ENCODE measurements at places on chromosomes 2 and 18.
A peak's percentile ranks its signal among the peaks of the same experiment; 100 is the strongest.

DNA sequence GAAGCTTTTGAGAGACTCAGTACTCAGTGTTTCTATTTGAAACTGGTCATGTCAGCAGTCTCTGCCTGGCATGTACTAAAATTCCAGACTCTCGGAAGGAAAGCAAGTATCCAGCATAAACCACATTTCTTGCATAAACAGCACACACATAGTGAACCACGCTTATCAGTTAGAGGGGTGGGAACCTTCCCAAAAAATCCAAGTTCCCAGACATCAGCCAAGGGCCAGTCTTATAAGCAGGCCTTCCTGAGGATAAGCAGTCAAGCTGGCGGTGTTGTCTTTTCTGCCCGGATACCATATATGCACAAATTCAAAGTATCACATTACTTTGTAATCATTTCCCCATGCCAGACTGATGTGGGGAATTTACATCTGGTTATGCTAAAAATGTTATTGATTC lies 73.6 kb downstream of the ST6GAL2 start:
- DNase-seq = peak; percentile 22

DNA sequence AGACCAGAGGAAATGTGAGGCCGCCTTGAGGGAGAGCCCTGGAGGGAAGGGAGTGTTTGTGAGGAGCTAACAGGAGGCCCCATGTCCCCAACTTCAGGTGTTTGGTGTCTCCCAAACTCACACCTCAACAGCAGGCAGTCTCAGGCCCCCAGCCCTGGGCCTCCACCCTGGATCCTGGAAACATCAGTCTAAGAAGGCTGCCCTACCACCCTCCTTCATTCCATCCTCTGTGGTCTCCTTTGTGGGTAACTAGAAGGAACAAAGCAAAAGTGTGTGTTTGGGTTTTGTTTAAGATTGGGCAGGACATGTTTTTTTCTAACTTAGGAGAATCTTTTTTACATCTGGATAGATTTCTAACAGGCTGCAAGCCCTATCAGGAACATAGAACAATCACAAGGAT lies 404.3 kb downstream of the BCL11A start:
- peak; percentile 29 for DNase-seq

DNA sequence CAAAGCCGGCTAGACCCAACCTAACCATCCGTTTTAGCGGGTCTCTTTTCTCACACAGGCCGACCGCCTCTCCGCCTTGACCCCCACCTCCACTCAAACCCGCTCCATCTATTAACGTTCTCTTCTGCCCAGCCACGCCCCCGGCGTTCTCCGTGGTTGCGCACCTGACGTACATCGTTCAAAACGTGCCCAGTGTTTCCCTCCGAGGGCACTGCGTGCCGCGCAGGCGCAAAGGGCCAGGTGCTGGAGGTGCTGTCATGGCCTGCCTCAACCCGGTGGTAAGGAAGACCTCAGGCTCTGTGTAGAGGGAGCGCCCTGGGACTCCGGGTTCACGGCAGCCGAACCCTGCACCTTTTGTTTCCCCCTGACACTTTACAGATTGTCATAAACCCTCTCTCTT lies at the start of gene GTF2A1L:
Gene GTF2A1L (plus strand): TSS at position 239 of the 400 bp plus-strand sequence. CDS start 19 bp downstream, at position 258.
- DNase-seq = no peak

DNA sequence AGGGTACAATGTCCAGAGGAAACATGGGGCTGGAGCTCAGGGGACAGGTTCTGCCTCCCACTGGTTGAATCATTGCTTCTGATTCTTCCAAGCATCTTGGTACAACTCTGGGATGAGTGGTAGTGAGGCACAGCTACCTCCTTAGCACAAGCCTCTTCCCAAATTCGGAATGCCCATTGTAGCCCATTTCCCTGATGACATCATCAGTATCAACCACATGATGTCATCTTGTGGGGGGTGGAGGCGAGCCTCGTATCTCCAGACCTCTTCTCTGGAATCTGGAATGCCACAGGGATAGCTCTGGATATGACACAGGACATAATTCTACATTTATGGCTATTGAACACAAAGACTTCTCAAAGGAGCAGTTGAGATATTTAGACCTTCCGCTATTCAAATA lies 715.2 kb downstream of the RNF144A start:
- DNase-seq = no peak

GRCh38 chr18:23844991-23845680 lies 155.9 kb downstream of the LAMA3 start:
- no peak for DNase-seq

GRCh38 chr2:176385838-176386237 lies 116.6 kb downstream of the MTX2 start:
- DNase-seq = no peak

DNA sequence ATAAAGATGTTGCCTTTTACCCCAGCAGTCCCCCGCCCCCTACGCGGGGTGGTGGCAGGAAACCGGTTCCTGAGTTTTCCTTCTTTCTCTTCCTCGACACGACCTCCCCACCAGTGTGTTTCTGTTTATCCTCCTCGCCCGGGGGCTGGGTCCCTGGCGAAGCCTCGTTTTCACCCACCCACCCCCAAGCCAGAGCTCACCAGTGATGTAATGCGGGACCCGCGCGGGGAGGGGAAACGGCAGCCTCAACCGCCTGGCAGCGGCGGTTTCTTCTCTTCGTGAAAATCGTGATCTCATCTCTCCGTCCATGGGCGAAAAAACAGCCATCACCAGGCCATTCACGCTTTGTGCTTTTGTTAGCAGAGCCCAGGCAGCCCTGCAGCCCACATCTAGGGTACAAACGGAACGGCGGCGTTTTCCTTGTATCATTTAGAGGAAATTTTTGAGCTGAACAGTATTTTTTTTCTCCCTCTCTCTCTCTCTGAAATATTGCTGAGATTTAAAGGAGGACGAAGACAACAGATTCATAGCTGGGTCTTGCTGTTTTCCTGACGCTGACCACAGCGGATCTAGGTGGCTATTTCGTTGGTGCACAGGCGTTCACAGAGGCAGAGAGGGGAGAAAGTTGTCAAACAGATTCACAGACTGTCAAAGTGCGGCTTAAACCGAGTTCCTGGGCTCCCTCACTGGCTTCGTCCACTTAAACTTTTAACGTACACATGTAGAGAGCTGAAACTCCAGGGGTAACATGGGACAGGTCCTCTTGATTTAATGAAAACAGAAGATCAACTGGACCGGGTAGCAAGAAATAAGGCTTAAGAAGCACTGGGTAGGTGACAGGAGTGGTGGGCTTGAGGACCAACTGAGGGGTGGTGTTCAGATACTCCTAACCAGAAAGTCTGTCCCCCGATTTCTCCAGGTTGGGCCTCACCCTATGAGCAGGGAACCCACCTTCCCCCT lies 21.9 kb upstream of the PAX3 start:
- peak; percentile 63 for DNase-seq

DNA sequence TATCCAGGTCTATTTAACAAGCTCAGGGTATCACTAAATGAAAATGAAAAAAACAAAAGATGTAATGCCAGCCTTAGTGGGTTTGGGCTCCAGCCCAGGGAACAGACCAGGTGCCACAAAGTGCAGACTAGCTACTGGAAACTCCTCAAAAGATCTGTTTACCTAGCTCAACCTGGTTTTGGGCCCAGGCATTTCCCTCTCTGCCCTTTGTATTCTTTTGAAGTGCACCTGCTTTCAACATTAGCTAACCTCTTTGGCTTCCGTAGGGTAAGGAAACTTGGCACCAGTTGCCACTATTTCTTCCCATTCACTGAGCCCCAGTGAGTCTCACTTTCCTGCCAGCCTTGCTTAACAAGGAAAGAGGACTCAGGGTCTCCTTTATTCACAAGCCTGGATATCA lies 123.6 kb upstream of the CDCA7 start:
- no peak for DNase-seq

GRCh38 chr2:191441496-191442214 lies 196.5 kb downstream of the MYO1B start:
- DNase-seq = no peak

DNA sequence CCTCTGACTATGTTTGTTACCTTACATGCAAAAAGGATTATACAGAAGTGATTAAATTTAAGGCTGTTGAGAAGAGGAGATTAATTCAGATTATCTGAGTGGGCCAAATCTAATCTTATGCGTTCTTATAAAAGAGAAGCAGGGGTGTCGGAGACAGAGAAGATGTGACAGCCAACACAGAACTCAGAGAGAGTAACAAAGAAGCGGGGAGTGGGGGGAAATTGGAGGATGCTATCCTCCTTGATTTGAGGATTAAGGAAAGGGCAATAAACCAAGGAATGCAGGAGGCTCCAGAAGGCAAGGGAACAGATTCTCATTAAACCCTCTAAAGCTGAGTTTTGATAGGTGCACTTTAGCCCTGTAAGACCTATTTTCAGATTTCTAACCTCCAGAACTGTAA lies 291.3 kb upstream of the REG3G start:
- DNase-seq = no peak

GRCh38 chr2:75289771-75290170 lies 90.5 kb upstream of the TACR1 start:
- DNase-seq = no peak

DNA sequence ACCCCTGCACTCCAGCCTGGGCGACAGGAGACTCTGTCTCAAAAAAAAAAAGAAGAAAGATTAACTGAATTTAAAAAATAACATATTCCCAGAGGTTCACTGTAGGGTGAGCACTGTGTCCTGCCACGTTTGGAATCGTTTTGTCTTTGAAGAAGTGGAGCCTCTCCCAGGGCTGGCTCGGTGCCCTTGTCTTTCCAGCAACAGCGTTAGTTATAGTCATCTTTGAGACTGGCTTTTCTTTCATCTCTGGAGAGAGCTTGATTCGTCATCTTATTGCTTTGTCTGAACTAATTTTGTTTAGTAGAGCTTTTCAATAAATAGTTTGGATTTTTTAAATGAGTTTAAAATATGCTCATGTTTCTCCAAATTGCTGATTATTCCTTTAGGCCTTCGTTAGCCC lies 50.5 kb downstream of the IMPA2 start:
- DNase-seq = no peak

GRCh38 chr2:218043701-218044109 lies 25.3 kb upstream of the RUFY4 start:
- no peak for DNase-seq

GRCh38 chr2:176514805-176515500 lies 245.7 kb downstream of the MTX2 start:
- DNase-seq = no peak

GRCh38 chr18:9890957-9891356 lies 5.2 kb downstream of the TXNDC2 start:
- DNase-seq = no peak

- no peak for DNase-seq
These were observed 44.3 kb downstream of the EPHA4 start for GRCh38 chr2:221527776-221528309.

- no peak for DNase-seq
These were observed 197.5 kb downstream of the CDH20 start for GRCh38 chr18:61530681-61531080.

GRCh38 chr2:38632980-38633379 lies 30.3 kb upstream of the HNRNPLL start:
- DNase-seq = no peak

DNA sequence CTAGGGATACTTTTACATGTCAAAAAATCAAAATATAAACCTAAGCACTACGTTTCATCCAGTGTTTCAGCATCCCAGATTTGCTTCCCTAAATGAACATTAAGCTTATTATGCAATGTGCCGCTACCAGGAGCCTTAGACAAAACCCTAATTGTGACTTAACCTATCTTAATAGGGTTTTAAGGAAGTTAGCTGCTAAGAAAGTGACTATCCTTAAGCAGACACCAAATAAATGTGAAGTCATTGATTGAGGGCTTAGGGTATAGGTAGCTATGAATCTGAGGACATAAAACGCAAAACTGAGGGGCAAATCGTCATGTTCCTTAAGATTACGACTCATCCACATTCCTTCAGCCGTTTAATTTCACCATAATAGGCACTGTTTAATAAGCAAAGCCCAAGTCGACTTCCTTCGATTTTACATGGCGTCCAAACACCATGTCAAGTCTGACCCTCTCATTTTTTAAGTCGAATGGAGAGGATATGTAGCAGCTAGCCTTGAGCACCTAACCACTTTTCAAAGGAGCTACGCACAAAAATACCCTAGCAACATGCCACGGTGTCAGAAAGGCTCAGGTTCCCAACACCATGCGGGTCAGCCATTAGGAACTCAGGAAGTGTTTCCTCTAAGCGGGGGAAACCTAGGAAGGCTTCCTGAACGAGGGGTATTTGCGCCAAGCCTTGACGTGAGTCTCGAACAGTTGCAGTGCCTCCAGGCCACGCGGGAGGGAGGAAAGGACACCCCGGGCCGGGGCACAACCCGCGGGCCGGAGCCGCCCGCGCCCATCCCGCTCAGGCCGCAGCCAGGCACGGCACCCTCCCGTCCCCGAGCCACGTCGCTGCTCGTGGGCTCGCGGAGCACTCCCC lies 1.0 kb downstream of the HDLBP start:
- no peak for DNase-seq

GRCh38 chr18:27483276-27483675 lies 298.2 kb upstream of the CHST9 start:
- DNase-seq = no peak

DNA sequence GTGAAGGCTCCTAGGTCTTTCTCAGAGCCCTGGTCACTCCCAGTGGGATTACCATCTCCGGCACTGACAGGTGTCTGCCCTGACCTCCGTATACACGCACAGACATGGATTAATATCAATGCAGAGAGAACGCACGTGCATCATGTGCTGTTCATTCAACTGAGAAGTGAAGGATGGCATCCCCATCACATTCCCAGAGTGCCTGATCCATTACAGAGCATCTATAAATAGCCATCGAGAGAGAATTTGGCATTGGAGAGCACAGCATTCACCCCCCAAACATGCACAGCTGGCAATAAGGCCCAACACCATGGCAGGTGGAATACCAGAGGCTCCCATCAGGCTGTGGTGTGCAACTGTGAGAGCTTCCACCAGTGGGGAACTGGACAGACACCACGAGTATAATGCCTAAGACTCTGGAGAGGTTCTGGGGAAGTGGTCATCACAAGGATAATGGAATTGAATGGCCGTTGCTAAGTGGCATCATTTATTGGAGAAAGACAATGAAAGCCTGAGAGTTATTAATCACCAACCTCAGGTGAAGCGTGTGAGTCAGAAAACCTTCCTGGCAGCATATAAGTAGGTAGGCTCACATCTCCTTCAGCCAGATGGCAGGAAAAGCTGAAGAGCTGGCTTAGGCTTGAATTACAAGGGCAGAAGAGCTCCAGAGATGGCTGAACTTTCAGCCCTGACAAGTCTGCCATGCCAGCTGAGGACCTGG lies 244.5 kb upstream of the ID2 start:
- no peak for DNase-seq

- DNase-seq = no peak
These were observed 88.5 kb downstream of the TWIST2 start for GRCh38 chr2:238936162-238937052.

DNA sequence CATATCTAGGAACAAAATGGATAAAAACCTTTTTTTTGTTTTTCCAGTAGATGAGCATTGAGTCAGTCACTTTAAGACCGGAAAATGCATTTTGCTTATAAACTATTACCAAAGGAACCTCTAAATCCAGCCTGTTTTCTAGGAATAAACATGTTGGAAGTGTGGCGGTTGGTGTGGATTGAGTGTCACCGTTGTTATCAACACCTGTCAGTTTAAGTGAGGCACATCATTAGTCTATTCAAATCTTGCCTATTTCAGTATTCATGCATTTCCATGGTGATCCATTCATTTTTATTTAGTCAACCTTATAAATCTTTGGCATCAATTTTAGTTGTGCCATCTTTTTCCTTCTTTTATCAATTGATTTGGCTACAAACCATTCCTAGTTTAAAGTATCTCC lies 3.3 kb downstream of the KLHL29 start:
- DNase-seq = no peak
